ENCODE measurements at places on chromosomes 2 and 18.

DNA sequence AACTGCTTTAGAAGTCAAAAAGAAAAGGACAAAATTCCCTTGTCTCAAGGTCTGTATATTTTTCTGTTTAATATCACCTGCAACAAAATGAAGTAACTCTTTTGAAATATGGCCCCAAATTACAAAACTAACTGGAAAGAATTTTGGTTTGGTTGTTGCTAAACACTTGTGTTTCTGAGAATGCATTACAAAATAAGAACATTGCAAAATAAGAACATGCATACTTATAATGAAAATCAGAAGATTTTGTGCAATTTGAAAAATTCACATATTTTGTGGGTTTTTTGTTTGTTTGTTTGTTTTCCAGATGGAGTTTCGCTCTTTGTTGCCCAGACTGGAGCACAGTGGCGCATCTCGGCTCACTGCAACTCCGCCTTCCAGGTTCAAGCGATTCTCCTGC lies 21.8 kb downstream of the NDUFB3 start:
- DNase-seq, result no peak

GRCh38 chr2:101516349-101516748 lies 41.4 kb upstream of the RFX8 start:
- no peak for DNase-seq

DNA sequence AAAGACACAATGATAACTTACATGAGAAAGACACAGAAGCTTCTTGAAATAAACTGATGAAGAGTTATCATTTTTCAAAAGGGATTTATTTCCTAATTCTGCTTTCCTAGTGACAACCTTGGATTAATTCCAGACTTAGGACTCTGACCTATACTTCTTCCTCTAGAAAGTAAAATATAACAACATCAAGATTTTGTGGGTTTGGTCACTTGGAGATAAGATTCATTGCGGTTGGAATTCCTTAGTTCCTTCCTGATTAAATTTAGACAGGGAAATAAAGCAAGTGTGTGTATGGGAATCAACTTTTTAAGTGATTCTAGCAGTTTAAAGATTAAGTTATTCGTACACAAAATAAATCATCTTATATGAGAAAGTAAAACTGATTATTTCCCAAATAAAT lies 208.4 kb upstream of the CCDC150 start:
- DNase-seq, result peak; percentile 22

DNA sequence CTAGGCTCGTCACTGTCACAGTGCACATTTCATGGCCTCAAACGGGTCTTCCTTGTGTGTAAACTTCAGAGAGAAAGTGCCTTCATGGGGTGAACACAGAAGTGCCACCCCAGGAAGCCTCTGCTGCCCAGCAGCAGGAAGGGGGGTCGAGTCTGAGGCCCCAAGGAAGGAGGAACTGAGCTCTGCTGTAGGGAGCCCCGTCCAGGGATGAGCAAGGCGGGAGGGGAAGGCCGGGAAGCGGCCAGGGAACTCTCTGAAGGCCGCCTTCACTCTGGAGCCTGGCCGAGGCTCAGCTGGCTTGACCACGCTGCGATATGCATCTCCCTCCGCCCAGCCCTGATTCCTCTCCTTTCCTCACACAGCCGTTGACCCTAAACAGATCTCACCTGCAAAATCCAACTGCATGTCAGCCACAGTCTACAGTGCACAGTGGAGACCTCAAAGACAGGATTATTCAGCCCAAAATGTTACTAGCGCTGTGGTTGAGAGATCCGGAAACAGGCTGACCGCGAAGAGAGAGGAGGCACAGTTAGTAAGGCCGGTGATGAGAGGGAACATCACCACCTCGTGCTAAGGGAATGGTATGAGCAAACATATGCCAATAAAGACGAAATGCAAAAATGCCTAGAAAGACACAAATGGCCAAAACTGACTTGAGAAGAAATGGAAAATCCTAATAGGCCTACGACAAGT lies 34.2 kb upstream of the CTDP1 start:
- DNase-seq, result no peak

DNA sequence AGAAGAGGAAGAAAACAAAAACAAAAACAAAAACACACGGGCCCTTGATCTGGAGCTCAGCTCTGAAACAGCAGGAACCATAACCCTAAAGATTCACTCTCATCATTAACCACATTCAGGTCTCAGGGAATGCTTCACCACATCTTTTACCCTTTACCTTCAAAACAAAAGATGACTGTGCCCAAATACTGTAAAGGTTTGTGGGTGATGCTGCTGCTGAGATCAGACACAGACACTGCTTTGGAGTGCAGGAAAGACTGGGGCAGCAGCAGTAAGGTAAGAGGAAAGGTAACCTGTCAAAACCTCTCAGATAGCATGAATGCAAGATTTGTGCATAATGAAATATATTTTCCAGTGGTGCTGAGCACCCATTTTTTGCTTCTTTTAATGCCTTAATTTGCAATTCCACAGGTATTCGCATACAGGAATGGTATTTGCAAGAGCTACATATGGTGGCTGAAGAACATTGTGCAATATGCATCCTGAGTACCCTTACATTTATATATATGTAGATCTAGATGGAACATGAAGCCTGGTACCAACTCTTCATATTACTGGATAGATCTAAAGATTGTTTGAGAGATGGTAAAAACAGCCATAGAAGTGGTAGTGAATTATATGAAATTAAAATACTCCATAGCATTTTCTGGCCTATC lies 4.1 kb upstream of the FLACC1 start:
- no peak for DNase-seq

- DNase-seq, result peak; percentile 24
Observed at GRCh38 chr2:216349366-216349765, 22.9 kb downstream of the MARCHF4 start.

DNA sequence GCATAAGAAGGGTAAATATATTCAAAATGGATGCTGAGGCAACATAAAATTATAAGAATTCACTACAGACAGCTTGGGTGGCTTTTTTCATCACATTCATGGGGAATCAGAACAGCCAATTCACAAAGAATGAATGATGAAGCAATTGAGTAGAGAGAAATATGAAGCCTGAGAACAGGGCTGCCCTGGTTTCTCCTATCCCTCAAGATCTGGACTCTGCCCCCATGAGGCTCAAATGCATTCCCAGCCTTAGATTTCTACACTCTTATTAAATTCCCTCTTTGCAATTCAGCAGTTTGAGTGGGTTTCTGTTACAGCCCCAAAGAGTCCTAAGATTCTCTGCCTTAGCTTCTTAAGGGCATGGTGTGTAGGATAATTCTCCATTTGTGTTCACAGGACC lies 172.5 kb downstream of the MAIP1 start:
- DNase-seq, result peak; percentile 61

DNA sequence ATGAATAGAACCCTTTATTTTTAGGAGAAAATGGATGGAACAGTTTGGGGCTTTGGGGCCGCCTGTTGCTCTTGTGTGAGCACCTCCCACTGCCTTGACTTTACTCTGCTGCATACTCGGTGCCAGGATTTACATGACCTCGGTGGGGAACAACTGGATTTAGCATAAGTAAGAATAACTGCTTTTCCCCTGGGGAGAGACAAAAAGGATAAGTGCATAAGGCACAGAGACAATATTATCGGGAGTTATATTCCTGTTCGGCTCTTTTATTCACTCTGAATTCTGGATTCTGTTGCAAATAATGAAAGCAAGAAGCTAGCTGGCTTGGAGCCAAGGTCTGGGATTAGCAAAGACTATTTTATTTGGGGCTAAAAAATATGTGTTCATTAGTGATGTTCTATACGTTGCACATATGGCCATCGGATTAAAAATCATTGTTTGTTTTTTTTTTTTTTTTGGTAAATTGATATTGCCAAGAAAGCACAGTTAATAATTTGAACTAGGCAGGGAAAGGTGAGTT lies 69.8 kb downstream of the CYBRD1 start:
- DNase-seq, result no peak

- peak; percentile 5 for DNase-seq
Observed at GRCh38 chr2:169221745-169222369, 140.5 kb downstream of the LRP2 start.

DNA sequence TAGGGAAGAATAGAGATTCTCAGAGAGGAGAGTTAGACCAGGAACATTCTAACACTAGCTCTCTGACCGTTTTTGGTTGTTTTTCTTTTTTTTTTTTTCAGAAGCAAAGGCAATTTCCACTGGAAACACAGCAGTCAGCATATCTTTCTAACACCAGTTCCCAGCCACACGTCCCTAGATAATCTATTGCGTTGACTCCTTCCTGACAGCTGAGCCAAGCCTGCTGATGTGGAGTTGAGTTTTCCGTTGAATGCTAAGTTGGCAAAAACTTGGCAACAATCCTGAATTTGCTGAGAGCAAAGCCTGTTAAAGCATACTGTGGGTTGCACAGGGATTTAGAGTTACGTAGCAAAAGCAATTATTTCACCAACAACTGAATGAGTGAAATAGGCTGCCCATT lies 19.3 kb downstream of the GAD1 start:
- DNase-seq, result no peak

GRCh38 chr2:23402205-23402740 lies 17.3 kb downstream of the KLHL29 start:
- no peak for DNase-seq

GRCh38 chr2:134261398-134262131 lies 7.7 kb downstream of the MGAT5 start:
- DNase-seq, result peak; percentile 39

DNA sequence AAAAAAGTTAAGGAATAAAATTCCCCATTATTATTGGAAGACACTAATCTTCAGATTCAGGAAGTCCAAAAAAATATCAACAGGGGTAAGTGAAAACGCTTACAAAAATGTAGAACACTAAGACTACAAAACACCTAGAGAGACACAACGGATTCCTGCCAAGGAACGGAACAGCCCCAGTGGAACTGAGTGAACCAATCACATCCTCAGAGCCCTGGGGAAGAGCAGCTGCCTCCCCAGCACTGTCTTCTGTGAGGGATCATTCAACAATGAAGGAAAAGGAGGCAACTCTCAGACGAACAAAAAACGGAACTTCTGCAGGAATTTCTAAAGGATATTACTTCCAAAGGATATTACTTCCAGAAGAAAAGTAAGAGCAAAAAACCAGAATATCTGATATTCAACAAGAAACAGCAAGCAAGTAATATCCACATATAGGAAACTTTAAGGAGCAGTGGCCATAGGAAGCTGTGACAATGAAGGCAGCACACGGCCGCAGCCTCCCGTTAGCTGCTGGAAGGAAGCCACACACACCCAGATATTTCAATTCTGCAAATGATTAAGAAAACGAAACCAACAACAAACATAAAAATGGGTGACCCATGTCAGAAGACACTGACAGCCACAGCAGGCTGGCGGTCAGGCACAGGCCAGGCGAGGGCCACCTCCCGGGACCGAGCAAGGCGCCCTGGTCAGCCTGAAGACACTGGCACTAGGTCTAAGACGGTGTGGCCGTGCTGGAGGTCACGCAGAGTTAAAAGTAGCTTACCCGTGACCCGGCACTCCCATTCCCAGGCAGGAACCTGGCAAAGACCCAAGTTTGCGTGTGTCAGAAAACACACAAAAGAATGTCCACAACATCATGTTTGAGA lies 81.8 kb downstream of the HDAC4 start:
- peak; percentile 49 for DNase-seq

DNA sequence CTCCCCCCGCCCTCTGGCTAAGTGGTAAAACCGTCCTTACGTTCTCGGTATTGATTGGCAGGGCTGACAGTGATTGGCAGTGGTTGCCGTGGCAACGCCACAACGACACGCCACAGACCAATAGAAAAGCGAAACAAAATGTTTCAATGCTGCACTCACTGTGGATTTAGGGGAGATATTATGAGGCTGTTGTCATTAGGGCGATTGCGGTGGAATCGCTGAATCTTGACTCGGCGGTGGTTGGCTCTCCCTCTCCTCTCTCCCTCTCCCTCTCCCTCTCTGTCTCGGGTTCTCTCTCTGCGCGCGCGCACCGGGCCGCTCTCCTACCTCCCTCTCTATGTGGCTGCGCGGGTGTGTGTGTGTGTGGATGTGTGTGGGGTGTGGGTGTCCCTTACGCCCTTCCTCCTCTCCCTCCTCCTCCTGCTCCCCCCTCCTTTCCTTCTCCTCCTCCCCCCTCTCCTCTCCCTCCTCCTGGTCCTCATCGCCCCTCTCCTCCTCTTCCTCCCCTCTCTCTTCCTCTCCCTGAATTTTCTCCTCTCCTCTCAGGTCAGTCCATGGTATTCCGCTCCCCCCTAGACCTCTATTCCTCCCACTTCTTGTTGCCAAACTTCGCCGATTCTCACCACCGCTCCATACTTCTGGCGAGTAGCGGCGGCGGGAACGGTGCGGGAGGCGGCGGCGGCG lies at the start of gene SIX3:
Gene SIX3, plus strand, starts transcription at position 152 of the 684 bp plus-strand sequence. Its CDS starts 403 bp downstream, at position 555.
- peak; percentile 34 for DNase-seq

DNA sequence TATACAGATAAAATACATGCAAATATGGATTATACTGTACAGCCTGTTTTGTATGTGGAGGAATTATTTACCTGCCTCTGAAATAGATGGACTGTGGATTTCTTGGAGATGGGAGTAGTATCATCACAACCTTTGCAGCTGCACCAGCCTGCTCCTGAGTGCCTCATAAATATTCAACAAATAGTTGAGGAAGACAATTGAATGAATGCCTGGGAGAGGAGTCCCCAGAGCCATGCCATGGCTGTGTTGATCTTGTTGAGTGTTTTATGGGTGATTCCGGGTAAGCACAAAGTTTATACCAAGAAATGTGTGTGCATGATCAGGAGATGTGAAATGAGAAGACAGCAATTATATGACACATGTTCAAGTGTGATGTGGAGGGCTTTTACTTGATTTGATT lies 225.0 kb downstream of the FHOD3 start:
- no peak for DNase-seq

DNA sequence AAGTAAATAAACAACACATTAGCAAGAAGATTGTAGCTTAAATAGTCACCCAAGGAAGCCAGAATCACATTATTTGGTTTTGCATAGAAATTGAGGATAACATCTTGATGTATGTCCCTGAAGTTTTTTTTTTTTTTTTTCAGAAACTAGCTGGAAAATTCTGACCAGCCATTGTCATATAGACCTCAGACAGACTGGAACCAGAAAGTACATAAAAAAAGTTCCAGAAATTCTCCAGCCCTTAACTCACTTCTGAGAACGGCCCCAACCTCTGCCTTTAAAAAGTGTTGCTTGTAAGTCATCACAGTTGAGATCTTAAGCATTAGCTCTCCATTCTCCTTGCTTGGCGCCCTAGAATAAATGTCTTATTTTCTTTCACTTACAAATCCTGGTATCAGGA lies 350.5 kb downstream of the CCDC85A start:
- DNase-seq, result peak; percentile 91

- DNase-seq, result no peak
Observed at GRCh38 chr18:69408522-69408921, 7.8 kb downstream of the DOK6 start.

DNA sequence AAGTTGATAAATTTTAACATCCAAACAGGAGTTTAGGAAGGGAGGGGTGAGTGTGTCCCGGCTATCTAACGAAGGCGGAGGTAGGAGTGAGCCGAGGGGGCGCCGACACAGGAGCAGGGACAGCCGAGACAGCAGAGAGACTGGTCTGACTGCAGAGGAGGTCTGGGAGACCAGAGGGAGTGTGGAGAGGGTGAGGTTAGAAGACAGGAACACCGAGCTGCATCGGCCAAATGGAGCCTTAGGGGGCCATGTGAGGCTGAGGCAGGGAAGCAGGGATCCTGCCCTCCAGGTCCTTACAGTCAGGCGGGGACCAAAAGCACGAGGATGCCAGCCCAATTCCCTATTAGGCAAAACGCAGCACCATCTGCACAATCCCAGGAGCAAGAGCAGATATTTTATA lies 67.0 kb downstream of the SFXN5 start:
- no peak for DNase-seq
